ENCODE measurements at places on chromosomes 6 and 20.

DNA sequence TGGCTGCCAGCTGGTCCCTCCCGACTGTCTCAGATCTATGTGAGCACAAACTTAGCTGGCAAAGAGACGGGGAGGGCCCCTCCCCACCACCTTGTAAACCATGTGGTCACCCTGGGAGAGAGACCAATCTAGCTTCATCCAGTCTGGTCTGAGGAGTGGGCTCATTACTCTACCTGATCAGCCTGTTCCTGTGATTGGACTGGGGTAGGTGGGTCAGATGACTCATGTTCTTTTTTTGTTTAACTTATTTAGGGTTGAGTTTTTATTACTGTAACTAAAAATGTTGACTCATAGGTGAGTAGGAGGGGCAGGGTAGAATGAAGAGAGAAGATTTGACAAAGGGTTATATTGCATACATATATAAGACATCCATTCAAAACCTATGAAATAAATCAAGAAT, 4.7 kb downstream of the GSTA4 start:
- DNase-seq: no peak

- no peak for DNase-seq
Observed at GRCh38 chr20:36339646-36340592, 33.8 kb downstream of the DLGAP4 start.

DNA sequence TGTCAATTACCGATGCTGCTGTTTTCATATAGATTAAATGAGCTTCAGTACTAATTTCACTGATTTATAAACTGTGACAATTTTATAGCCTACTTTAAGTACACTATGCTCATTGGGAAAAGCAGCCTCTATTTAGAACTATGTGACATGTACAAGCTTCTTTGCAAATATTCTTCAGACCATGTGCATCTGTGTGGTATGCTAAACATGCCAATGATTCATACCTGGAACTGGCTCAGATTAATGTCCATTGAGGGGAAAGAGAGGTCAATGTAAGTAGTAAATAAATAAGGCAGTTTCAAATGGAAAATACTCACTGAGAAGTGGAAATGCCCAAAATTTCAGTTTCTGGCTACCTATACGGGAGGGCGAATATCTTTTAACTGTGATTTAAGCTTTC, 777.7 kb downstream of the C6orf118 start:
- no peak for DNase-seq

DNA sequence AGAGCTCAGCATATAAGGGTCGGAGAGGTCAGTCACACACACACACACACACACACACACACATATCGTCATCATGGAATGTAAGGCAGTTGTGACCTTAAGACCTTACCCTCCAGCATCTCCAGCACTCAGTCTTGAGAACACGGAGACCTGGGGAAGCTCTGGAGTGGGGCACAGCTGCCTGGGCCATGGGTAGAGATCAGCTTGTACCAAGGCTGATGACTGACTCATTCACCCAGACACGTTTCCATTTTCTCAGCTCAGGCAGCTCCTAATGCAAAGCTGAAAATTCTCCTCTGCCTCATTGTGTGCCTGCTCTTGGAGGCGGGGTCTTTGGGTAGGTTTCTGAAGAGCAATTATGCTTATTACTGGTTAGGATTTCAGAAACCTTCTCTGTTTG, 38.3 kb upstream of the PDYN start:
- DNase-seq: no peak

GRCh38 chr20:7996898-7997297, 22.7 kb downstream of the TMX4 start:
- DNase-seq: no peak

DNA sequence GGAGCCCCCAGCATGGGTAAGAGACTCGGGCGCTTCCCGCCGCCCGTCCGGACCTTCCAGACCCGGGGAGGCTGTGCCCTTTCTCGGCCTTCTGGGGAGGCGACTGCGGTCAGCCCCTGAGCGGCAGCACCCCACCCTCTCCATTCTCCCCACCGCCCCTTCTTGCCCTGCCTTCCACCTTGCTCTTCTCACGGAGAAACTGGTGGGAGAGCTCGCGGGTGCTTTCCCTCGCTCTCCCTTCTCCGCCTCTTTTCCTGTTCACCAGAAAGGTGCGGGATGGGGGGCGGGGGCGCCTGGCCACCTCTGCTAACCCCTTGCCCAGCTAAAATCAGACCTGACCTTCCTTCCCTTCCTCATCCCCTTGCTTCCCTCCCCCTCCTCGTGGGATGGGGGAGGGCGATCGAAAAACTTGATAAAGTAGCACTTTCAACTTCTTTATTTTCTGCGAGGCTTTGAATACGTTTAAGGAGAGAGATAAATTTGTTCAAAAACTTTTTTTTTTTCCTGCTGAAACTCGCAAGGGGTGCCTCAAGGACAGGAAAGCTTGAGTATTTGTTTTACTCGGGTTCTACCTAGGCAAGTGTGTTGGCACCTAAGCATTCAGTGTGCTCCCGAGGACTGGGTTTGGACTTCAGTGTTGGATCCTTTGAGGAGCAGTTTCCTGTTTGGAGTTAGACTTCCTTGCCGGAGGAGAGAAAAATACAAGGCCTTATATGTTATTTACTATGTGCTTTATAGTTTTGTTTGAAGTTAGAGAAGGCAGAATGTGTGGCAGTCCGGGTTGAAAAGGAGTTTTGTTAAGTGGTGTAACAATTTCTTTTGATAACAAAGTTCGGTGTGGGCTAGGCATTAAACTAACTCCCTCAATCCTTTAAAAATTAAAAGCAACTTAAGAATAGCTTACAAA, 897 bp downstream of the CD2AP start:
- DNase-seq: no peak

- no peak for DNase-seq
Observed at GRCh38 chr20:18180815-18181214, 43.2 kb downstream of the KAT14 start.

- DNase-seq: no peak
Observed at GRCh38 chr20:41030061-41030460, 1.4 kb downstream of the TOP1 start.

DNA sequence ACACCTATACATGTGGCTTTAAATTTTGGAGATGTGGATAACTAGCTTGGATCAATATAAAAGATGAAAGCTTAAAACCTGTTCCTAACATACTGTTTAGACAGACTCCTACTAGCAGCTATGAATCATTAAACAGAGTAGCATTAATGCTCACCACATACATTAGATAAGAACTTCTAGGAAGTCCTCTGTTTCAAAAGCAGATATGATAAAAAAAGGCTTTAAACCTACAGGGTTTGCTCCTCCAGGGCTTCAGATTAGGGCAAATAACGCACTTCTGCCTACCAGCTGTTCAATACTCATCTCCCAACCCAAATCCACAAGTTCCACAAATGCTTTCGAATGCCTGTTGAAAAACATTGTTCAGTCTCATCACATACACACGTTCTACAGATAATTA, 1.5 kb downstream of the REPS1 start:
- no peak for DNase-seq

GRCh38 chr20:60331688-60332300, 373.6 kb downstream of the CDH26 start:
- DNase-seq: no peak

- DNase-seq: no peak
Observed at GRCh38 chr20:4375881-4376280, 345.8 kb upstream of the PRND start.

Measured in GM04503 (cell line).